ENCODE measurements at places on chromosomes 3 and 15.

DNA sequence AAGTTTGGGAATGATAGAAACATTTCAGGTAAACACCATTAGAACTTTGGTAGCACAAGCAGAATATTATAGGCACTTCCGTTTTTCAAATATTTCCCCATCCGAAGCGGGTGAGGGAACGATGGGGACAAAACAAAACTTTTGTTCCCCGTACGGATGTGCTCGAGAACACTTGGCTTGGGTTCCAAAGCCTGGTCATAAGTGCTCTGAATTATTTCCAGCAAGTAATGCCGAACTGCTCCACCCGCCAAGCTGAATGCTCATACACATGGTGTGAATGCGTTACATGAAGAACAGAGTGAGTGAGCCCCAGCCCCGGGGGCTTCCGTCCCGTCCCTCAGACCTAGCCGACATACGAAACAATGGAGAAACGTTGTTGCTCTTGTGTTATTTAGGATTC, 438.2 kb upstream of the ARRDC4 start:
- DNase-seq: no peak

DNA sequence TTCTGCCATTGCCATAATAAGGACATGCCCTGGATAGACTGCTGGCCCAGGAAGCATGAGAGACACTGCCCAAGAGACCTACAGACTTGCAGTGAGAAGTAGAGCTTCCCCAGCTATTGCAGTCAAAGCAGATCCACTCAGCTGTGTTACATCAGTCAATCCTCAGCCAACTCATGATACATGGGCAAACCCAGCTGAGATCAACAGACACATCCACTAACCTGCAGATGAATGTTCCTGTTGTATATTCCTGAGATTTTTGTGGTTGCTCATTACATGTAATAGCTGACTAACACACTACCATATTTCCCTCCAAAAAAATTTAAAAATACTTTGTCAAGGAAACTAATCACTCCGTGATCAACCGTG, 68.6 kb downstream of the DCLK3 start:
- DNase-seq: no peak

DNA sequence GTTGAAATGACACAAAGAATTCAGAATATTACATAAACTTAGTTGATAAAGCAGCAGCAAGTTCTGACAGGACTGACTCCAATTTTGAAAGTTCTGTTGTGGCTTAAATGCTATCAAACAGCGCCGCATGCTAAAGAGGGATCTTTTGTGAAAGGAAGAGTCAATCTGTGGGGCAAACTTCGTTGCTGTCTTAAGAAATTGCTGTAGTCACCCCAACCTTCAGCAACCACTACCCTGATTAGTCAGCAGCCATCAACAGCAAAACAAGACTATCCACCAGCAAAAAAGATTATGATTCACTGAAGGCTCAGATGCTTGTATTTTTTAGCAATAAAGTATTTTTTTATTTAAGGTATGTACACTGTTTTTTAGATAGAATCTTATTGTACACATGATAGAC, 14.2 kb downstream of the CRBN start:
- no peak for DNase-seq

GRCh38 chr15:59751552-59752413, 62.7 kb upstream of the BNIP2 start:
- no peak for DNase-seq

- no peak for DNase-seq
These were observed 30.3 kb downstream of the SEC61A1 start for GRCh38 chr3:128082546-128082945.

DNA sequence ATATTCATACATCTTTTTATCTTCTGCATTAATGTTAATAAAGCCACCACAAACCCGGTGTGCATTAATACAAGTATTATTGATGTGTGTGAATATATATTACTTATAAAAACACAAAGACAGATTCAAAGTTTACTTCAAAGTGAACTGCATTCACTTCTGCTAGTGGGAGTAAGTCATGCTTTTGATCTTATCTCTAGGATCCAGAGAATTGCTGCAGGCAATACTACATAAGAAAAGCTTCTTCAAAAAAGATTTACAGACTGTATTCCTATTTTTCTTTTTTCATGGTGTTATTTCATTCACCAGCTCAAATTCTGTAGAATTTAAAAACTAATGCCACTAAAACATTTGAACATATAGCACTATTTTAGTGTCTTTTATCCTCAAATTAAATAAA, 87.5 kb upstream of the CBLB start:
- no peak for DNase-seq
